ENCODE measurements at places on chromosomes 3 and 15.

GRCh38 chr3:139118835-139119234, 74.1 kb upstream of the PRR23C start:
- no peak for DNase-seq

- no peak for DNase-seq
These were observed 571.8 kb downstream of the FOXP1 start for GRCh38 chr3:71011565-71012287.

DNA sequence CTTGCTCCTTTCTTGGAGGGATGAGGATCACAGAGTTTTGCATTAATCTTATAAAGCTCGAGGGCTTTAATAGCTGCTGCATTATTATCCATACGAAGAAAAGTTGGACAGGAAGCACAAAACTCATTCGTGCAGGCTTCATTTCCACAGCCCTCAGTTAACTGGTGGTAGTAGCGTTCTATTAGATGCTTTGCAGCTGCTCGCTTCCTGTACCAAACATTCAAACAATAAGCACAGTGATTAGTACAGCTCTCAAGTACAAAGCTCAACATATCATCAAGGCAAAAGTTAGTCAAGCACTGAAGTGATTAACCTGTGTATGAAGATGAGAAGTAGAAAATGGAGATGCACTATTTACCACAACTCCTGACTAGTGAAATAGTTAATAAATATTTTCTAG, 63.3 kb downstream of the UBE3A start:
- DNase-seq, result no peak

DNA sequence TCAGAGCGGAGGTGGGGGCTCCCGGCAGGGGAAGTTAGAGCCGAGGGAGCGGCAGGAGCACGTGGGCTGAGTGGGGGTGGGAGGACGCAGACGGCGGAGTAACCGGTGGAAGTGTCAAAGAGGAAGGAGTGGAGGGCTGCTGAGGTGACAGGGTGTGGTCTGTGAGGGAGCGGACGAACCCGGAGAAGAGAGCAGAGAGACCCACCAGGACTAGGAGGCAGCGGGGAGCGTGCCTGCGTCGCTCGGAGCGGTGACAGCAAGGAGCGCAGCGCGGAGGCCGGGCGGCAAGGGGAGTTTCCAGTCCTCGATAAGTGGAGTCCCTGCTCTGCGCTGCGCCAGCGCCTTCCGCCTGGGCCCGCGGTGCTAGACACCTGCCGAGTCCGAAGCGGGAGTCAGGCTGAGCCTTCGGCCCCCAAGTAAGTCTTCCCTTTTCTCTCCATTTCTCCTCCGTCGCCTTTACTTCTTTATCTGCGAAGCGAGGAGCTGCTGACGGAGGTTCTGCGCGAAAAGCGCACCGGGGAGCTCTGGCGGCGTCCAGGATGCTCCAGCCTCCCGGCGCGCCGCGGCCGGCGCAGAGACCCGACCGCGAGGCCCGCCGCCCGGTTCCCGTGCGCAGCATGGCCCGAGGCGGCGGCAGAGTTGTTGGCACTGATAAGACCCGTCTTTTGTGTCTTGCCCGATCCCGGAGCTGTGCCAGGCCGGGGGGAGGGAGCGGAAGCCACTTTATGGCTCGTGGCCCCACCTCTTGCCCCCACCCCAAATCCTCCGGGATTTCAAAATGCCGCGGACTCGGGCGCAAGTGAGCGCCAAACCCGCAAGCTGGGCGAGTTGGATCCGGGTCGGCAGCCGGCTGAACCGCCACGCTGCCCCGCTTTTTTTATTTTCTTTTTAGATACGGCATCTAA, 533.0 kb upstream of the SEMA6D start:
- DNase-seq, result peak; percentile 35

Data from DMS79 (cell line).